Pons (tissue), 1 donor: ENCODE measurements at places on chromosomes 11 and 22.

DNA sequence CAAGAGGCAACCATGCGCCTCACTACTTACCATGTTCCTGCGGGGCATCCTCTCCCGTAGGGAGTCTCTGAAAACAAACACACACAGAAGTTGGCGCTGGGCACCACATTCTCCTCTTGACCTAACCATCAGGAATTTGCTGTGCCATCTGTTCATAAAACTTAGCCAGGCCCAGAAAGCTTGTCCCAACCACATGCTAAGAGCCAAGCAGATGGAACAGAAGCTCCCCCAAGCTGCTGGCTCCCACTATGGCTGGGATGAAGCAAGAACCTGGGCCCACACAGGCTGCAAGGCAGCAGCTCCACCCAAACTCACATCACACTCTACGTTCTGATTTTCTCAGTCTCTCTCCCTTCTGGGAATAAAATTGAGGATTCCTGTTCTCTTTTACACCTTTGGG, 17.4 kb downstream of the HPS4 start:
- DNase-seq = peak; percentile 15

DNA sequence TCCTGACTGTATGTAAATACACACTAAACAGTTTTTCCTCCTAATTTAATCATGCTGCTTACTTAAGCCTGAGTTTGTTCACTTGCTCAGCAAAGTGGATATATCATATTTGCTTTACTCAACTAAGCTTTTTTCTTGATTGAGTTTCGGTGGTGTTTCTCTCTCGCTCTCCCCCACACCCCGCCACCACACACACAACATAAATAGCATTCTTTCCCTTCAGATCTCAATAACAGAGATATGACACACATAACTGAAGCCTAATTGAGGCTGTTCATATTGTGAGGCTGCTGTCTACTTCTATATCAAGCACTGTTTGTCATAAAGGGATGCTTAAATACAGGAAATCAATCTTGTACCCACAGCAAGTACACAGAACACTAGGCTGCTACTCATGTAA, 364.9 kb downstream of the FAT3 start:
- DNase-seq = no peak

DNA sequence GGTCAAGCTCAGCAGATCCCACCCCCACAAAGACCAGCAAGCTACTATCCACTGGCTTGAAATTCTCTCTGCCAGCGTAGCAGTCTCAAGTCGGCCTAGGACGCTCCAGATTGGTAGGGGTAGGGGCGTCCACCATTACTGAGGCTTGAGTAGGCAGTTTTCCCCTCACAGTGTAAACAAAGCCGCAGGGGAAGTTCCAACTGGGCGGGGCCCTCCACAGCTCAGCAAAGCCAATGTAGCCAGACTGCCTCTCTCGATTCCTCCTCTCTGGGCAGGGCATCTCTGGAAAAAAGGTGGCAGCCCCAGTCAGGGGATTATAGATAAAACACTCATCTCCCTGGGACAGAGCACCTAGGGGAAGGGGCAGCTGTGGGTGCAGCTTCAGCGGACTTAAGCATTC, 1064.9 kb upstream of the TENM4 start:
- DNase-seq = no peak

DNA sequence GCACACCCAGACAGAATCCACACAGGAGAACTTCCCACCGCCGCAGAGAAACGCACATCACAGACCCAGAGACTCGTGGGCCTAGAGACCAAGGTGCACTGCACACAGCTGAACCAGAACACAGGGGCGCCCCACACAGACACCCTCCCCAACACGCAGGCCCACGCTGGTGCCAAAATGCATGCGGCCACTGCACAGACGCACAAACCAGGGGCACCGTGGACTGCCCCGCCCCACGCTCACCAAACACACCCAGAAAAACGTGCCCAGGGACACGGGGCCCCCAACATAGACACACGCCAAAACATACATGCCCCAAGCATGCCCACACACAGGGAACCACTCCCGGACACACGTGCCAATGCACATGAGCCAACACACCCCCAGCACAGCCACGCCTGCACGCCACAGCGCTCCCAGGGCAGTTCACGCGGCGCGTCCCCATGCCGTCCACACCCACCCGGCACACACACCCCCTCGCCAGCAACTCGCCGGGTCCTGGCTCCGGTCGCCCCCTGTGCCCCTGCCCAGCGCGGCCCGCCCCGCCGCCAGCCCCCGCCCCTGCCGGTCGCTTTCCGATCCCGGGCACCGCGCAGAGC, 7.8 kb downstream of the ELFN2 start:
- DNase-seq = no peak
